ENCODE measurements at places on chromosomes 2 and 18.

DNA sequence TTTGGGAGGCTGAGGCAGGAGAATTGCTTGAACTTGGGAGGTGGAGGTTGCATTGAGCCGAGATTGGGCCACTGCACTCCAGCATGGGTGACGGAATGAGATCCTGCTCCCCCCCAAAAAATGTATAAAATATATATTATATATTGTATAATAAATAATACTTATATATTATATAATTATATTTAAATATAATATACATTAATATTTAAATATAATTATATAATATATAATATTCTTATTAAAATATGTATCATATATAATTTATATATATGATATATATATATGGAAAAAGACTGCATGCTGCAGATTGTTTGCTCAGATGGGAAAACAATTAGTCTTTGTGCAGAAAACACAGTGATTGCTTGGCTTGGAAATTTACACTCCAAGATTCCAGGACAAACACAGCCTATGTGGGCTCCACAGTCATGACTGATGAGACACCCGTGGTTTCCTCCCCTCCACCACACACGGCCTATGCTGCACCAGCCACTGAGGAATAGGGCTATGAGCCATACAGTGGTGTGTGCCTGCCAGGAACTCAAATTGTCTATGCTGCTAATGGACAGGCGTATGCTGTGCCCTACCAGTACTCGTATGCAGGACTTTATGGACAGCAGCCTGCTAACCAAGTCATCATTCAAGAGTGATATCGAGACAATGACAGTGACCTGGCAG is 30.0 kb downstream of the PMAIP1 start:
- DNase-seq, result no peak

DNA sequence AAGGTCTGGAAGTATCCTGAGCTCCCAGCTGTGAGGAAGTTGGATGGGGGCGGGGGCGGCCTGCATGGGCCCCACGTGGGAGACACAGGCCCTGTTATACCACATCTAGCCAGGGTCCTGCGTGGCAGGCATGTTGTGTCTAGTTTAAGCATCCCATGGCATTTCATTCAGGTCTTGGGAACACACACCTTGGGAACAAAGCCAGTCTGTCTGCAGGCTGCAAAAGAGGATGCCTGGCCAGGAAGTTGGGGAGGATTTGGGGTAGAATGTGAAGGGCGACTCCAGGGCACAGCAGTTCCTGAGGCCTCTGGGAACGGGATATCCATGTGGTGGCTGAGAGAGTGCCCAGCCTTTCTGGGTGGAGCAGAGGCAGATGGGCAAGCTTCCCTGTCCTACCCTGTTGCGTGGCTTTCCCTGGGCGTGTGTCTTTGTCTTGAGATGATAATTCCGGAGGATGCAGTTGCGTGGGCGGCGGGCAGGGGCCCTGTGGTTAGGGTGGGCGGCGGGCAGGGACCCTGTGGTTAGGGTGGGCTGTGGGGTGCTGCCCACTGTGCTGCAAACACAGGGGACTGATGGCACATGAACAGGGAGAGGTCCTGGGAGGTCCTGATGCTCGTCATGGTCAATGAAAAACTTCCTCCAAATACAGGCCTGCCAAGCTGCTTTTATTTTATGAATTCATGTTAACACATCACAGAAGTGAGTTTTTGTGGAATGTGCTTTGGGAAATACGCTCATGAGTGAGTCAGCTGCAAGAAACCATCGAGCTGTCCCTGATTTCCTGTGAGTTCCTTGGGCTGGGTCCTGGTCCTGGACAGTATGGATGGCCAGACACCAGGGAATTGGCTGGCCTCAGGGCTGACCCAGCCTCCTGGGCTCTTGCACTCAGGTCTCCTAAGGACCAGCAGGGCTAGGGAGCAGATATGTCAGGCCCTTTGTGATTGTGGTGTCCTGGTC is 90.0 kb upstream of the HS6ST1 start:
- DNase-seq, result no peak

DNA sequence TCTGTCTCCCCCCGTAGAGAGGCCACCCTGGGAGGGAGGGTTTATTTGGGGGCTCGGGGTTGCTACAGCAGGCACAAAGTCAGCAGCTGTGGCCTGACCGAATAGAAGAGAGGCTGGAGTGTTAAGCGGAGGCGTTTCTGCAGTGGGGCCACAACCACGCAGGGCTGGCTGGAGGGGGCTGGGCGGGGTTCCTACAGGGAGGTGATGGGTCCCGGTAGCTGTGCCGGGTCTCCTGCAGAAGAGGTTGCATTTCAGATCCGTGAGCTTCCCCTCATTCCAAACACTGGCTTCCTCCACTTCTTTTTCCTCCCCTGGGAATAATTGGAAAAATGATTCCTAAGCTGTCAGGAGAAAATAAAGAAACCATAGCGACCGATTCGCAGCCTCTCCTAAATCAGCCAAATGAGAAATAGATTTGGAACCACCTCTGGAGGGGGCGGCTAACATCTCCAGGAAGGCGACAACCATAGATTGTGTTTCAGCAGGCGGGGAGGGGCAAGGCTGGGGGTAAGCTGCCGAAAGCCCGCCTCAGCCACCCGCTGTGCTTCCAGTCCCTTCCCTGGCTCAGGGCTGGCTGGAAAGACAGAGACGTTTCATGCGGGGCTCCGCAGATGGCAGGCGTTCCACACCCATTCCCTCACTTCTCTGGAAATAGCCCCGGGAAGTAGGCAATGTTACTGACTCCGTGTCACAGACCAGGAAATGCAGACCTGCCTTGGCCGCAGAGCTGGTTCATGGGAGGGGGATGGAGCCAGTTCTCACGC is 85.6 kb upstream of the TAF1B start:
- peak; percentile 63 for DNase-seq

GRCh38 chr2:12847694-12848575 is 131.2 kb downstream of the TRIB2 start:
- no peak for DNase-seq

DNA sequence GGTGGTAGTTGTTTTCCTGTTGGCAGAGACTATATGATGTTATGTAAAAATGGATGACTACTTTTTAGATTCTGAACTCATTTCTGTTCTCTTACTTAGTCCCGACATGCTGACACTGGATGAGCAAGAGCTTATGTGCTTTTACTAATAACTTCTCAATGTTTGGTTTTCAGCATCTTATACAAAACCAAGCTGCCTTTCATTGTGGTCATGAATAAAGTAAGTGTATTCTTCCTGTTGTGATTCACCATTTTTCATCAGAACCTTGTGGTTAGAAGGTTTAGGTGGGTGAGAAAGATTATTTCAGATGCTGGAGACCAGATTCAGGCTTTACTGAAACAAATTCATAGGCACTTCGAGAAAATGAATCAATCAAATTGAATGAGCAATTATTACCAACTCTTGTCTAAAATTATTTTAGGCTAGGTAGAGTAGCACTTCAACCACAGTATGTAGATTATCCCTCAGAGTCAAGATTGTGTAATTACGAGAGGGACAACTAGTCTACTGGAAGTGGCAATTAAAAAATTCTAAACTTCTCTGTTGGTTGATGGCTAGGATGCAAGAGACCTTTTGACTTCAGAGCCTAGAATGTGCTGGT is 9.3 kb downstream of the GPN1 start:
- DNase-seq, result no peak

GRCh38 chr2:235383272-235383843 is 110.5 kb upstream of the AGAP1 start:
- DNase-seq, result no peak

DNA sequence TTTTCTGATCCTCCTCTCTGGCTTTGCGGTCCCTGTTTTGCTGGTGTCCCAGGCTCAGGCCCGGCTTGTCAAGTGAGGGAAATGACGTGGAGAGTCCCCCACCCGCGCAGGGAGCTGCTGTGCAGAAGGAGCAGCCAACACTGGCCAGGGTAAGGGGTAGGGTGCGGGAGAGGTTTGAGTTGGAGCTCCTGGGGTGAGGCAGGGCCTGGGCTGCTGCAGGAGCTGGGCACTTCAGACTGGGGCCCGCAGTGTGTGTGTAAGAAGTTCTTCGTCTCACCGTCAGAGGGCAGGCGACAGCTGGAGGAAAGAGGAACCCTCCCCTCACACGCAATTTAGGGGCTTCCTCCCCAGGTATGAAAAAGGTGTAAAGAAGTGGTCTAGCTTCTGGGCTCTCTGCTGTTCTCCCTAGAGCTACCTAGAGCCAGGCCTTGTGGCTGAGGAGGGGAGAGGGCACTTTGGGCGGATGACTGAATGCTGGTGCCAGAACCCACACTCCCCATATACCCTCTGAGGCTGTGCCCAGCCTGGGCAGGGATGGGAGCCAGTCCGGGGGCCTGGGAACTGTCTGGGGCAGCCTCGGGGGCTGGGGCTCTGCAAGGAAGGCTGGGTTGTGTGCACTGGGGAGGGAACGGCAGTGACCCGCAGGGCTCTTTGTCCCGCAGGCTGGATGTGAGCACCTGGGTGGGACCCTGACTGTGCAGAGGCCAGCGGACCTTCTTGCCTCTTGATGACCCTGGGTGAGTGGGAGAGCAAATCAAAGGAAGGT is 11.8 kb downstream of the CELF4 start:
- no peak for DNase-seq

DNA sequence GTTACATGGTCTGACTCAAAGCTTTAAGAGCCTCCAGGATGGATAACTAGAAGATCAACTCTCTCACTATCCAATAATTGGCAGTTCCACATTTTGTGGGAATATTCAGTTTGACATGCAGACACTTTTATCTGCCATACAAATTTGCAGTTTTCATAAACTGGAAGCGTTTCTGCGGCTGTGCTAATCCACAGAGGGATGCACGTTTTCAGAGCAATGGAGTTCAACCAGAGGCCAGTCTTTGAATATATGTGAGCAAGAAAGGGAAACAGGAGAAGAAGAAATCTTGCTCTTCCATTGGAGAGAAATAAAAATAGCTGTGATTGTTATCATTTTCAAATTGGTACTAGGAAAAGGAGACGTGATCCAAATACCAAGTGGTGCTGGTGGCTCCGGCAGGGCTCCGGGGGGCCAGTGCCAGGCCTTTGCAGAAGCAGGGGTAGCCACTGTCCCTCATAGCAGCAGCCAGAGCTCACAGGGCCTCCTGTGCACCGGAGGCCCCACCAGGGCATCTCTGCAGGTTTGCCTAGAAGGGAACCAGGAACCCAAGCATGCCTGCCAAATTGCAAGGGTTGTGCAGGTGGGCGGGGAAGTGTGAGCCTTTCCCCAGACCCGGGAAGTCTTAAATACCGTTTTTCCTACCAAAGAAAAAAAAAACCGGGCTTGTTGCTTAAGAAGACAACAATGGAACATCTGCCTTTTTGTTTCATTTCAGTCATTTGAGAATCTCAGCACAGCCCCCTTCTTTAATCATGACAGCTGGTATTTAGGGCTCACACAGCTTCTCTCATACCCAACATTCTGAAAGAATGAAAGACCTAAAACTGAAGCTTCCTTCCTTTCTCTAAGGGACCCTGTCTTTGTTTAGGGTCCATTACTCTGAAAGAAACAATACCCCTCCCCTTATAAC is 791.1 kb upstream of the SOX11 start:
- no peak for DNase-seq

DNA sequence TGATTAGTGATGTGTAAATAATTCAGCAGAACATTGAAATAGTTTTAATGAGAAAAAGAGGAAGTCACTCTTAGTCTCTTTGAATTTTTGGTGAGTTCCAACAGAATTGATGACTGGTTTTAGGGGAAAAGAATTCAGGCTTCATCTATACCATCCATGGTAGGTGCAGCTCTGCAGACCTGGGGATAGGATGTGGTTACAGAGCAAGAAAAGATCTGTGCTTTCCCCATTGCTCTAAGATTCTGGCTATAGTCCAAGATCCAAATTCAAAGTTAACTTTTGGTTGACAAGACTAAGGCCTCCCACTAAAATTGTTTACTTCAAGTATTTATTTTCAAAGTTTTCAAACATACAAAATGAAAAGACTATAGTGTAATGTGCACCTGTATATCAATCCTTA is 3.6 kb downstream of the UGT1A10 start:
- DNase-seq, result no peak

DNA sequence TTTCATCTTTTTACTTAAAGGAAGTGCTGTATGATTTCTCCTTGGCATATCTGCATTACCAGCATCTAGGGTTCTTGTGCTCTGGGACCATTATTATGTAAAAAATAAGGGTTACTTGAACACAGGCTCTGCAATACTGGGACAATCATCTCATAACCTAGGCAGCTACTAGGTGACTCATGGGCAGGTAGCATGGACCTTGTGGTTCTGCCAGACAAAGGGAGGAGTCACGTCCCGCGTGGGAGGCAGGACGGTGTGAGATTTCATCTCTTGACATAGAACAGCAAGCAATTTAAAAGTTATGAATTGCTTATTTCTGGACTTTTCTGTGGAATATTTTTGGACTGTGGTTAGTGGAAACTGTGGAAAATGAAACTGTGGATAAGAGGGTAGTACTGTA is 34.1 kb downstream of the ASAP2 start:
- no peak for DNase-seq

All from right kidney (tissue), 9 donors.